Lower lobe of right lung (tissue), 2 donors: ENCODE measurements at places on chromosomes 12 and 14. TPM values are rescaled to one million over a fixed set of nuclear protein-coding genes. Genes with fewer than 3 reads are reported as not detected.

The RNASE12 gene
- total RNA-seq, result not detected

The MUCL1 gene
- not detected for total RNA-seq

The AKAP3 gene
- total RNA-seq, result 3.2 TPM

- DNase-seq, result no peak
Measured at GRCh38 chr12:71795901-71796300, 41.2 kb downstream of the RAB21 start.

DNA sequence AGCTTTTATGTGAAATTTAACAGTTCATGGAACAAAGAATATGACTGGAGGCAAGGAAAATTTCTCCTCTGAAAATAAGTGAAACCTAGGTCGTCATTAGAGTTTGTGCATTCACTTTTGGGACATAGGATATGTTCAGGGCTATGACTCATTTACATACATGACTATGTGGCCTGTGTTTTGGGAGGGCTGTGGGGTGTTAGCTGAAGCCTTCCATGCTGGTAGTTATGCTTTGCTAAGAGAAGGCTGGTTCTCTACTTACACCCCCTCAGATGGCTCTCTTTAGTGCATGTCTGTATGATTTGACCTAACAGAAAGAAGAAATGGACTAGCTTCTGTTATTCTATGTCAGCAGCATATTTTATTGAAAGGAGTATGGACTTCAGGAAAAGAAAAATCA is 416.5 kb upstream of the GARIN6 start:
- DNase-seq, result no peak

DNA sequence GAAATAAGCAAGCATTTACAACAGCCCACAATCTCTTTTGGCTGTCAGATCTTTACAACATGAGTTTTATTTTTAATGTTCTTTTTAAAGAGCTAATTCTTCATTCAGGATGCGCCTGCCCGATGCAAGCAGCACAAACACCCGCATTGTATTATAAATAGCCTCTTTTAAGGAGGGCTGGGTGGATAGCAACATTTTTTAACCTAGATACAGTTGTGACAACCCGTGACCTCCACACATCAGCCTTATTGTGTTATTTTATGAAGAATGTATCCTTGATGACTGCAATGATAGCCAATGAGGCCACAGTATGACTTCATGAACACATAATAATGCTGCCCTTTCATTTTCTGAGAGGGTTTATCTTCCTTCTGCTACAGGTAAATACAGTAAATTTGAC is 173.7 kb downstream of the FOXN3 start:
- no peak for DNase-seq
